ENCODE measurements at places on chromosomes 3 and 15.

- DNase-seq: no peak
Observed at GRCh38 chr15:66763186-66764071, 61.4 kb downstream of the SMAD6 start.

DNA sequence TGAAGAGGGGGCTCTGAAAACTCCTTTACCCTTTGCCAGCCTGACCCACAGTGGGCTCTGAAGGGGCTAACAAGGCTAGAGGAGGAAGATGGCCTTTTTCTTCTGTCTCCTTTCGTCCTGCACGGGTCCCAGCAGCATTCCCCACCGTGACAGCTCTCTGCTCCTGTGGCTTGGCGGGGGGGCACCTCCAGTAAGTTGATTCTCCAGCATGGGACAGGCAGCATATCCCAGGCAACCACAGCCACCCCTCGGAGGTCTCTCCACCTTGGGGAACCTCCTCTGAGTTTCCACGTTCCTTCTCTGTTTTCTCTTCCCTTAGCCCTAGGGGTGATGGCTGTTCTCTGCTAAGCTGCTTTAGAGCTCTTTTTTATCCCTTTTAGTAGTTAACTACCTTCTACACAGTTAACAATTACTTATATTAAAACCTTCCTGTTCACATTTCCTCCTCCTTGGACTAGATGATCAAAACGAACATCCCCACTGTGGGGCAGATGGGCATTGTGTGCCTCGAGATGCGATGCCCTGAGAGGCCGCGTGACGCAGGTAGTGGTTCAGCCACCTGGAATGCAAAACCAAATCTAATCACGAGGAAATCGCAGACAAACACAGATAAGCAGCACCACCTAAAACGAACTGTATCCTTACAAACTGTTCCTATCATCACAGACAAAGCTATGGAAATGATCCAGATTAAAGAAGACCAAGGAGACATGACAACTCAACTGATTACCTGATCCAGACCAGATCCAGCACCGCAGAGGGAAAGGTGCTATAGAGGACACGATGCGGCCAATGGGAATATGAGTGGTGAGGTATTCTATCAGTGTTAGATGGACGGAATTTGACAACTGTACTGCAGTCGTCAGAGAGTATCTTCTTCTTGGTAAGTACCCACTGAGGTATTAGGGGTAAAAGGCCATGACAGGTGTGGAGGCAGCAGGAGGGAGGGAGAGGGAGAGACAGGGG lies 27.7 kb downstream of the TSPAN3 start:
- no peak for DNase-seq

DNA sequence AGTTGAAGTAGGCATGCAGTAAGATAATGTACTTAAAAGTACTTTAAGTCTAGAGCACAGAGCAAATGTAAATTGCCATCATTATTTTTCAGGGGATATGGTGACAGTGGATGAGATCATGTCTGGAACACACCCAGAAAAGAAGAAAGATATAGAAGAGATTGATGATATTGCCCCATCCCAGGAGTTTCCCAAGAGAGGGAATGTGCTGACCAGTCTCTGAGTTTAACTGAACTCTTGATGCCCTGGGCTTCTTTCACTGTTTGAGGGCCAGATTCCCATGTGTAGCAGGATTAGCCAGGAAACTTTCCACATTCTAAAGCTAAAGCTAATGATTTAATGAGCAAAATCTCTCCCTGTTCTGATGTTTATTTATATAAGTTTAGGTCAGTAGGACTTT lies 366.8 kb upstream of the UMPS start:
- DNase-seq: no peak

DNA sequence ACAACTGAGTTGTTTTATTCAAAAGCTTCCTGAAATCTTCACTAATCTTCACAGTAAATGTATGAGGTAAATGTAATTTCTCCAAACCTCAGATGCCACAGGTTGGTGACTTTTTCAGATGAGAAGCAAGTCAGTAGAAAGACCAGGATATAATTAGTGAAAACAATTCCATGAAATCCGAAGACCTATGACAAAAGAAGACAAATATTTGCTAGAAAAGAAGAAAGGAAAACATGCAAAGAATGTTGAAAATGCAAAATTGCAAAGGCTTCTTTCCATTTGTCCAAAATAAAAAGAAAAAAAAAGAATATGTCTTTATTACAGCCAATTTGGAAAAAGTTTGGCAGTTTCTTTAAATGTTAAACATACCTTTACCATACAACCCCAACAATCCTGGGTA lies 88.3 kb upstream of the MYRIP start:
- DNase-seq: no peak

GRCh38 chr15:34837246-34838016 lies 42.1 kb upstream of the ACTC1 start:
- DNase-seq: no peak

GRCh38 chr3:100299016-100299415 lies 35.5 kb upstream of the NIT2 start:
- no peak for DNase-seq

- DNase-seq: no peak
Observed at GRCh38 chr3:63830526-63830925, 11.4 kb downstream of the C3orf49 start.

- no peak for DNase-seq
Observed at GRCh38 chr3:62145086-62145757, 228.1 kb downstream of the FEZF2 start.

DNA sequence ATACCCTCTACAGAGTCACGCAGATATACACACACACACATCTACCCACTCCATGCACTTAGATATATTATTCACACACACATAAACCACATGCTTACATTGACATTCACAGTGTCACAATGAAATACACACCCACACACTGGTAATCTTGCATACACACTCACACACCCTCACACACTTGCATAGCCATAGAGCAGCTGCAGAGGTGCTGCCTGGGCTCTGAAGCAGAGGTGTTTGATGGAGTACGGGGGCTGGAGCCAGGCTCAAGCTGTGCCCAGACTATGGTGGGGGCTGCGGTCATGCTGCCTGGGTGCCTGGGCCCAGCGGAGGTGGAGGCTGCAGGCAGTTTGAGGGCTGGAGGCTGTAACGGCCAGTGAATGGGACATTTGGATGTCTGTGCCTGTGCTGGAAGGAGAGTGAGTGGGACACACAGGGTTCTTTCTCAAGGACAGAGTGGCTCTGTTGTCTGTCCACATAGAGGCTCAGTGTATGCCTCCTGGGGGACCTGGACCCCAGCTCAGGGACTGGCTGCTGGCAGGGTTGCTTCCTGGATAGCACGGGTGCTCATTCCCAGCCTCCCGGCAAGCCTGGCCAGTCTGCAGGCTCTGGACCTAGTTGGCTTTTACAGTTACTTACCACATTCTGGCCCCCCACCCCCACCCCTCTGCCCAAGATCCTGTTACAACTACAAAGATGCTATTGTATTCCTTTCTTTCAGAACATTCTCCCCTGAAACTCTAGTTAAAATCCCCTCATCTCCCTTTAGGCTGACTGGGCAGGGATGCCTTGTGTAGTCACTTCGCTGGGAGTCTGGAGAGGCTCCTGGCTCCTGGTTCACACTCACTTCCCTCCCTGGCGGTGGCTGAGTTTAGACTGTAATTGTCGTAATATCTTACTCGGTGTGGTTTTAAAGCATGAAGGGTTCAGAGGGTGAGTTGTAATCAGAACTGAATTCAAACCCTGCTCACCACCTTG lies 12.5 kb downstream of the GASK1A start:
- DNase-seq: no peak

DNA sequence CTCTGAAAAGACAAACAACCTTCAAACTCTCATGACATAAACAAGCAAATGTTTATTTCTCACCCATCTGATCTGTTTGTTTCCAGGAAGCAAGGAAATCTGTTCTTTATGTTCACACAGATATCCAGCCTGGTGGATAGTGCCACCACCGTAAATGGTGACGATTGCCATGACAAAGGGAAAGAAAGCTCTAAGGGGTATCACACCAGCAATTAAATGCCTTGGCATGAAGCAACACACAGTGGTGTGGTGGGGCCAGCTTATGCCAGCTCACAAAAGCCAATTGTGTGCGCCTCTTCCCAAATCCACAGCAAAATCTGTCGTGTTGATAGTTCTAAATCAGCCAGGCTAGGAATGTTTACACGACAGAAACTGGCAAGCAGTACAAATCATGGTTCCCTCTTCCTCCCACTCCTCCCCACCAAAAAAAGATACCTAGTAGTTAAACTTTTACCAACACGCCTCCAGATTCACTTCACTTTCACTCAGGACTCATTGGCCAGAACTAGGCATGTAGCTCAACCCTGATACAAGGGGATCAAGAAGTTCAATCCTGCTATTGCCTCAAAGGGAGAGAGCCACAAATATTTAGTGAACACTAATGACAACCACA lies 189.2 kb upstream of the SLCO3A1 start:
- DNase-seq: no peak

DNA sequence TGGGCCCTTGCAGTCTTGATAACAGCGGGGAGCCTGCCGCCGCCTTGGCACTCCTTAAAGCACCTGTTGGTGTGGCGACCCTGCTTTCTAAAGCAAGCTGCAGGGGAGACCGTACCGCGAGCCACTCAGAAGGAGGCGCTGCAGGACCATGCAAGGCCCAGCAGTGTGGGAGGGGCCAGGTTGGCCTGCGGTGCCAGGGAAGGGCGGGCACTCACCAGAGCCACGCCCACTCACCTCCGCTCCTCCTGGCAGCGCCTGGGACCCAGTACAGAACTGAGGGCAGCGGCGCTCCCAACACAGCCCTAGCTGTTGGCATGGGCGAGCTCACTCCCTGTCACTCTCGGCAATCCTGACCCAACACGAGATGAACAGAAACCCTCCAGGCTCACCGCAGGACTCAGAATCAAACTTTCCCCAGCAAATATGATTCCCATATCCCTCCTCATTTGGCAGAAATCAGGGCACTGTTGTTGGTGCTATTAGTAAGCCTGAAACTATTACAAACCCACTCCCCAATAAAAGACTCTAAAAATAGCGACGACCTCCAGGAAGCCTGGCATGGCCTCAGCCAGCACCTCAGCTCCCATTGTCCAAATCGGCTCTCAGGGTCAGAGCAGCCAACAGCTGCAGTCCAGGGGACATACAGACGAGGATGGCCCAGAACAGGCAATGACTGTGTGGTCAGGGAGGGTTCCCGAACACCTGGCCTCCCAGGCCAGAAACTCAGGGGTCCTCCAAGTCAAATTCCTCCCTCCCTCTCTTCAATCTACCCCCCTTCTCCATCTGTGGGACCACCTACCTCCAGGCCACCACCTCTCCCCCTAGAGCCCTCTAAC lies 77.2 kb downstream of the TBC1D2B start:
- peak; percentile 72 for DNase-seq

- peak; percentile 11 for DNase-seq
Observed at GRCh38 chr3:158790901-158791589, 10.8 kb upstream of the MFSD1 start.

DNA sequence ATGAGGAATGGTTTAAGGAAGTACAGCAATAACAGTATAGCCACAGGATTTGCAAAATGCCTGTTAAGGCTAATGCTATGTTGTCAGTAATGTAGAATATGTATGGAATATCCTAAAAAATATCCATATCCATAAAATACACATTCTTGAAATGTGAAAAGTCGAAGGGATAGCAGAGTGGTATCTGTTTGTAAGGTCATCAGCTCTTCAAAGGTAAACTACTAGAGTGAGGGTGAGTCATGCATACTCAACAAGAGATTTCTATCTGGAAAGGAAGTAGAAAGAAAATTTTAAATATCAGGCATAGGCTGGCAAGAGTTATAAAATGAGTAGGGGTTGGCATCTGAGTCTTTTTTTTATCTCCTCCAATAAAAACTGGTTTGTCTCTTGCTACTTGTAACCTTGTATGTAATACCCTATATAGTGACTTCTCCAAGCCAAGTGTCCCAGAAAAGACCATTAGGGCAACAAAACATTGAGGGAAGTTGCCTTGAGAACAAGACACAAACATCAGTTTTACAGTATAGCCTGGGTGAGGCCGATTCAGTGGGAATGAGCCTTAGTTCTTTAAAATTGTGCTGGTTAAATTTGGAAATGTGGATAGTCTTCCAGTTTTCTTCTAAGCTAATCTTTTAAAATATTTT lies 103.1 kb downstream of the SPATA16 start:
- DNase-seq: no peak

GRCh38 chr3:170889132-170889531 lies 19.1 kb upstream of the RPL22L1 start:
- no peak for DNase-seq

DNA sequence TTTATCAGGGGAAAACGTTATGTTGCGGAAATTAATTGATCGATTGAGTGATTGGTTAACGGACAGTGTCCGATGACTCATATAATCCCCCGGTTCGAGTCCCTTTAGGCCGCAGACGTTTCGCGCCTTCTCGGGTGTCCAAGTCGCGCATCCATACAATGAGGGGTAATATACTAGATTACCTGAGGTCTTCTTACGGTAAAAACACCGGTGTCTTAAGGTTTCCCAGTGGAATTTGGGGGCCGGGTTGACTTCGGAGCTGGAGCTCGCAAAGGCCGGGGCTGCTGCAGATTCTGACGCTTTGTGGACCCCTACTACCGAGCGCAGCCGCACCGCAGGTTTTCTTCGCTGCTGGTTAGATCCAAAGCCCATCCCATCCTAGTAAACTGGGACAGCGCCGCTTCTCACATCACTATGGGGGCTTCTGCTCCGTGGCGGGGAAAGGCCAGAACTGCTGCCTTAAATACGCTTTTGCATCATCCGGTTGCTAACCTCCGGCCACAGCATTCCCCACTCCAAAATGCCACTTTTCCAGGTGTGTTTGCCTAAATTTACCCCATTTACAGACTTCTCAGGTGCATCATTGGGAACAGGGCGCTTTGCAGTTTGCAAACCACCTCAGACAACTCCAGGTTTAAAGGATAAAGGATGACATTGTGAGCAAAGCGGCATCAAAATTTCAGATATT lies 858 bp upstream of the SACM1L start:
- no peak for DNase-seq

- DNase-seq: no peak
Observed at GRCh38 chr15:65196637-65197336, 11.6 kb upstream of the CLPX start.

DNA sequence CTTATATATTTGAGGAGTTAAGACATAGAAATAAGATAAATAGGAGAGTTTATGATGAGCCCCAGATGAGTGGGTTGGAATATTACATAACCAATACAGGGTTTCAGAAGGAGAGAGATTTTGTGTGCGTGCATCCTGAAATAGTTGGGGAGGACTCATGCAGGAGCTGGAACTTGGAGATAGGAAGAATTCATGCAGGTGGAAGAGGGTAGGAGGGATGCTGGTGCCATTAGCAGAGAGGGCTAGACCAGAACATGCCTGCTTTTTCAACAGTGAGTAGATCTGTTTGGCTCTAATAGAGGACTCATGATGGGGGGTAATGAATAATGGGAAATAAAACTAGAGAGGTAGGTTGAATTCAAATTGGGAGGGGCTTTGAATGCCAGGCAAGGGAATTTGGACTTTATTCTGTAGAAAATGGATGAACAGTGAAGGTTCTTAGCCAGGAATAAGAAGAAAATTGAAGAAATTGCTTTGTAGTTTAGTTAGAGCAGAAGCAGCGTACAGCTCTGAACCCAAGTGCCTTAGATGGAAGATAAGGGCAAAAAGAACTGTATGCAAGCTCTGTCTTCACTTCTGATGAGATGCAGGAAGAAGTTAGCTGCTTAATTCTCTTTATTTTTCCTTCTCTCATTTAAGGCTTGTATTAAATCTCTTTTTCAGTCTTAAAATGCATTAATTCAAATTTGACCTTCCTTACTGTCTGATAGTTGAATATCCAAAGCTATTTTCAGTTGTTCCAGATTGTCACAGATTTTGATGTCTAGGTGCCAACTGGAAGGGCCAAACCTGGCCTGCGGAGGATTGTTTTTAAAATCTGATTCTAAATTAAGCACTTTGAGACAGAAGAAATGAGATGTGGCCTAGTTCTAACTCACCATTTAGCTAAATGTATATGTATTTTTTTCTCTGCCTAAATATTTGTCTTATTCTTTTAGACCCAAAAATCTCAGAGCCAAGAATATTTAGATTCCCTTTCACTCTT lies 86.3 kb downstream of the PPM1L start:
- no peak for DNase-seq

All from effector CD4-positive, alpha-beta T cell (primary cell).